ENCODE measurements at places on chromosomes 16 and 17.

DNA sequence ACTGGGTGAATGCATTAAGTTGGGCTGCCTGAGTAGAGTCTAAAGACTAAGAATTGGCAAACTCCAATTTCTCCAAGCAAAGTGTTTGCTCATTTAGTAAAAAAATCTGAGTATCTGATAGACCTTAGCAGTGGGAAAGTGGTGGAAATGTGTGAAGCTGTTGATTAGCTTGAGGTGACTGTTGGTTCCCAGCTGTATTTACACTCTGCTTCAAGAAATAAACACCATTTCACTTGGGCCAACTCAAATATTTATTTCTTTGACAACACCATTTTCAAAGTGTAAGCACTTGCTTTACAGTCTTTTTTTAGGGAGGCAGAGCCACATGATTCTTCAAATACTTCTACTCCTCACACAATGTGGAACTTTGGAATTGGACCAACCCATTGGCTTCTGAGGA is 8.7 kb downstream of the KCTD19 start:
- DNase-seq: no peak

GRCh38 chr17:27733773-27734172 is 66.6 kb downstream of the NOS2 start:
- DNase-seq: no peak

DNA sequence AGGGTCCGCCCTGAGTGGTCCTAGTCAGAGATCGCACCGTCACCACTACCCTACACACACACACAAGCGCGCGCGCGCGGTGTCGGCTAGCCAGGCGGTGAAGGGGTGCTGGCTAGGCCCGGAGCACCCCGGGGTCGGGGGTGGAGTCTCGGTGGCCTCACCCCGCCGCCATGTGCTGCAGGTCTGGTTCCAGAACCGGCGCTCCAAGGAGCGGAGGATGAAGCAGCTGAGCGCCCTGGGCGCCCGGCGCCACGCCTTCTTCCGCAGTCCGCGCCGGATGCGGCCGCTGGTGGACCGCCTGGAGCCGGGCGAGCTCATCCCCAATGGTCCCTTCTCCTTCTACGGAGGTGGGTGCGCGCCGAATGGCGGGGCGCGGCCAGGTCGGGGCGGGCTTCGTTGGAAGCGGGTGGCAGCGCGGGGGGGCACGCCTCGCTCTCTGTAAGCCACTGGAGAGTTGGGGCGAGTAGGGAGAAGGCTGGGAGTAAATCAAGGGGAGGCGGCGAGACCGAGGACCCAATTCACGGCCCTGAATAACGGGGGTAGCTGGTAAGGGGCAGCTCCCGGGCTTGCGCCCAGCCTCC is 4.8 kb downstream of the LHX1 start:
- peak; percentile 35 for DNase-seq

DNA sequence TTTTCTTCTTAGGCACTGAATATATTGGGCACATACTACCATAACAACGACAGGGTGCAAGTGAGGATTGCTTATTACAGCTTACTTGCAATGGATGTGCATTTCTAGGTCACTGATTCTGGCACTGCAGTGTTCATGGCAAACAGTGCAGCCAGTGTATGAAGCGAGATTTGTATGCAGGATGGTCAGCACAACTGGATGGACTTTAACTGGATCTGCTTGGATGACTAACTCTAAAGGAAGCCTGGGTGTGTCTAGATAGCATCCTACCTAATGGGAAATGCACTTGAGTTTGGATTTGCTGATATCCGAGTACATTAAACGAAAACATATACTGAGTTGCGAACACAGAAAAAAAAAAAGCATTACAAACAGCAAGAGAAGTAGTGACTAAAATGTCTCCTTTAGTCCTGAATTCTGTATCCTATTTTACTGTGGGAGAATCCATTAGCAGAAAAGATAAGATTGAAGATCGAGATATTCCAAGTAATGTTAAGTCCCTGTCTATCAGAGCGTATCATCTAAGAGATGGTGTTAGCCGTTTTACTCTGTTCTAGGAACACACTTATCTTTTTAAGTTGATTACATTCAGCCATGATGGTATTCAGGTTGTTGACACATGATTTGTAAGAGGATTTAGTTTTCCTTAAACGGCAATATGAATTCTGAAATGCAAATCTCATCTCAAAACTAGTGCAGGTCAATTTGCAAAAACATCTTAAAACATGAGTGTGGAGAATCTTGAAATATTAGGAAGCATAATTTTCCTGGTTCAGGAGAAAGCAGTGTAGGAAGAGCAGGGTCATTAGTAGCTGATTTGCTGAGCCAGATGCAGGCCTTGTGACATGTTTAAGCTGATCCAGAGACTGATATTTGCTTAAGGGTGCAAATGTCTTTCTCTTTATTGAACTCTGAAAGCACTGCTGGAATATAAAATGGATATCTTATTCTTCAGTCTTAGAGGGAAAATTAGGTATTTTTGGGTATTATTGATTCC is 142.6 kb upstream of the CPHXL start:
- DNase-seq: no peak

DNA sequence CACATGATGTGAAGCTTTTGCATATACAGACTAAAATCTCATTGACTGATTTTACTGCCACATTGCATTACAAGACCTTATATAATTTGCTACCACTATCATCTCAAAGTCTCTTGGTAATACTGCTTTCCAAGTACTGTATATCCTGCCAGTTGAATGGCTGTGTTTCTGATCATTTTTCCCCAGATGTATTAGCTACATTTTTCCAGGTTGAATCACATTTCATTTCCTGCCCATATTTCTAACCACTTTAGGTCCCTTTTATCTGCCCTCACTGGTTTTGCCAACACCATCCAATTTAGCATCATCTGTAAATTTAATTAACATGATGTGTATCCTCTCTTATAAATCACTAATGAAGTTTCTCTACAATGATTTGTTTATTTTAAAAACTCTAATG is 365.7 kb upstream of the PMFBP1 start:
- DNase-seq: no peak

GRCh38 chr16:13390093-13390985 is 488.9 kb downstream of the SHISA9 start:
- DNase-seq: no peak

GRCh38 chr16:88195269-88195705 is 187.5 kb upstream of the ZNF469 start:
- DNase-seq: no peak

DNA sequence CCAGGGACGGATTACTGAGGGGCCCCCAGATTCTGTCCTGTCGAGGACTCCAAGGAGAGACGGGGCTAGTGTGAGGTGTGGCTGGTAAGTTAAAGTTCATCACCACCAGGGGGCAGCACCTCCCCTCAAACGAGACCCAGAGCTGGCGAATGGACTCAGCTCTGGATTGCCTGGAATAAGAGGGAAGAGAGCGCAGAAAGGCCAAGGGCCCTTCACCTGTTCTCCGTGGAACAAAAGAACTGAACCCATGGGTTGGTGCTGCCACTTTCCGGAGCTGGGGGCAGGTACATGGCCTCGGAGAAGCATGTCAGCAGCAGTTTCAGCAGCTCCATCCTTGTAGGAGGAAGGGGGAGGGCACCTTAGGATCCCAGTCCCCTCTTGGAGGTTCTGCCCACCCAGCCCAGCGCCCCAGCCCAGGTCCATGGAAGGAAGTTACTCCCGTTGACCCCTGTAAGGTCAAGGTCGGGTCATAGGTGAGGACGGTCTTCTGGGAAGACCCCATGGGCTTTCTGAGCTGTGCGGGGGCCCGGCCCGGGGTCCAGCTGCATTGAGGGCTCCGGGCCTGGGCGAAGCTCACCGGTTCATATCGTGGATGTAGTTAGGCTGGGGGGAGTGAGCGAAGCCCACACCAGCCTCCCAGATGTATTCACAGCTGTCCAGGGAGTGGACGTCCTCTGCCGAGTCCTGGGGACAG is 10.8 kb downstream of the HID1 start:
- peak; percentile 90 for DNase-seq

GRCh38 chr17:53321651-53322050 is 501.1 kb upstream of the KIF2B start:
- no peak for DNase-seq

- no peak for DNase-seq
Observed at GRCh38 chr17:61729690-61730268, 133.5 kb downstream of the BRIP1 start.

GRCh38 chr16:3019594-3020246 is 448 bp upstream of the TNFRSF12A start:
- DNase-seq: no peak

DNA sequence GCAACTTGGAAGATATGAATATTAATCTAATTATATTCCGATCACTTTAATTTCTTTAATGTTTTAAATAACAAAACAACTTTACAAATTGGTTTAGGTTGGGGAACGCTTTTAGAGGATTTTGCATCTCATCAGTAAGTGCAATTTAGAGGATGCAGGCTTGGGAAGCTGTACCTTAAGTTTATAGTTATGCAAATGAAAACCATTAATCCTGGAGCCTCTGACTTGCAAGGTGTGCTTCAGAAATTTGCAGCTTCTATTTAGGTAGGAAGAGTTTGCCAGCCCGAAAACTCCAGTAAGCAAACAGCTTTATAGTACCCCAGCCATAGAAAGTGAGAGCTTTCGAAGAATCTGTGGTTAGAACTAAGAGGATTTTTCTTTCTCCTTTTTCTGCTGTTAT is 547.0 kb downstream of the MAF start:
- DNase-seq: no peak
